Peyer's patch (tissue), 4 donors: ENCODE measurements at places on chromosomes 11 and 22. TPM values are rescaled to one million over a fixed set of nuclear protein-coding genes. Genes with fewer than 3 reads are reported as not detected.

Gene OR6A2
- total RNA-seq: not detected

Gene DDX10
- total RNA-seq: 14.5 TPM

Gene BTG4
- total RNA-seq: not detected

Gene PRRG4
- 9.2 TPM for total RNA-seq

Gene MOGAT2
- total RNA-seq: 430 TPM

Gene XBP1
- total RNA-seq: 287 TPM

DNA sequence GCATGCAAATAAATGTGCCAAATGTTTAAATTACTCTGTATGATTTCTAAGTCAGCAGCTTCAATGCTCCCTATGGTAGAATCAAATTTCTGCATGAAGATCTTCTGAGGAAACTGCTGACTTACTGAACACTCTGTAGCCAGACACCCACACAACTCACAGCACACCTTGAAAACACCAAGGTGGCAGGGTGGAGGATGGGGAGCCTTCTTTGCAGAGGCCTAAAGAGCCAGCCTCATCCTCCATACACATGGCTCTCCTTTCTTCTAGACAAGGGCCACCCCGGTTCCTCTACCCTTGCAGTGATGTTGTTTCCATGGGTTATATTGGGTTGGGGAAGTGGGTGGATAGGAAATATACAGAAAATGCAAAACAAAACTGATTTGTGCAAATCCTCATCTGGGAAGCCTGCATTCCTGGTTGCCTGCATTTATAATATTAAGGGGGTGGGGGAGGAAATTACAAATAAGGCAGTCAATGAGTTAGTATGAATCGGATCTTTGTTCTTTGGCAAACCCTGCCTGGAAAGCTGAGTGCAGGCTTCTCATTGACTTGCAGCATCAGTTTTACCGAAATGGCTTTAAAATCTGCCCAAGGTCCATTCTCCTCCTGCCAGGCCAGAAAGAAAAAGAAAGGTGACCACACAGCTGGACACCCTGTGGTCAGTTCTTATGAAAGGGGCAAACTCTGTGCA is 15.8 kb upstream of the ETS1 start:
- H3K4me3 ChIP-seq: no peak overlapping the region
- no peaks in the 10 kb centered on the region for H3K4me1 ChIP-seq
- no peaks in the 10 kb centered on the region for H3K27me3 ChIP-seq
- H3K36me3 ChIP-seq: no peaks in the 10 kb centered on the region
- DNase-seq: no peak
- H3K27ac ChIP-seq: no peak overlapping the region

GRCh38 chr22:38955250-38955905 is 2.0 kb upstream of the APOBEC3A start:
- H3K27ac ChIP-seq: no peak overlapping the region
- no peaks in the 10 kb centered on the region for H3K27me3 ChIP-seq
- H3K4me1 ChIP-seq: no peaks in the 10 kb centered on the region

GRCh38 chr11:19979519-19979845 is 180.8 kb downstream of the DBX1 start:
- H3K27ac ChIP-seq: no peak overlapping the region
- H3K4me1 ChIP-seq: no peaks in the 10 kb centered on the region
- H3K36me3 ChIP-seq: no peaks in the 10 kb centered on the region
- no peak for DNase-seq

- H3K27ac ChIP-seq: no peak overlapping the region
- no peak overlapping the region for H3K4me3 ChIP-seq
- DNase-seq: no peak
- H3K36me3 ChIP-seq: no peaks in the 10 kb centered on the region
- H3K4me1 ChIP-seq: no peaks in the 10 kb centered on the region
- H3K27me3 ChIP-seq: no peaks in the 10 kb centered on the region
These were observed 13.7 kb downstream of the BIRC2 start for GRCh38 chr11:102360681-102361080.

GRCh38 chr22:41876675-41877074 is 38.2 kb downstream of the SHISA8 start:
- H3K27ac ChIP-seq: no peak overlapping the region
- DNase-seq: no peak
- H3K27me3 ChIP-seq: no peaks in the 10 kb centered on the region
- H3K36me3 ChIP-seq: no peaks in the 10 kb centered on the region

DNA sequence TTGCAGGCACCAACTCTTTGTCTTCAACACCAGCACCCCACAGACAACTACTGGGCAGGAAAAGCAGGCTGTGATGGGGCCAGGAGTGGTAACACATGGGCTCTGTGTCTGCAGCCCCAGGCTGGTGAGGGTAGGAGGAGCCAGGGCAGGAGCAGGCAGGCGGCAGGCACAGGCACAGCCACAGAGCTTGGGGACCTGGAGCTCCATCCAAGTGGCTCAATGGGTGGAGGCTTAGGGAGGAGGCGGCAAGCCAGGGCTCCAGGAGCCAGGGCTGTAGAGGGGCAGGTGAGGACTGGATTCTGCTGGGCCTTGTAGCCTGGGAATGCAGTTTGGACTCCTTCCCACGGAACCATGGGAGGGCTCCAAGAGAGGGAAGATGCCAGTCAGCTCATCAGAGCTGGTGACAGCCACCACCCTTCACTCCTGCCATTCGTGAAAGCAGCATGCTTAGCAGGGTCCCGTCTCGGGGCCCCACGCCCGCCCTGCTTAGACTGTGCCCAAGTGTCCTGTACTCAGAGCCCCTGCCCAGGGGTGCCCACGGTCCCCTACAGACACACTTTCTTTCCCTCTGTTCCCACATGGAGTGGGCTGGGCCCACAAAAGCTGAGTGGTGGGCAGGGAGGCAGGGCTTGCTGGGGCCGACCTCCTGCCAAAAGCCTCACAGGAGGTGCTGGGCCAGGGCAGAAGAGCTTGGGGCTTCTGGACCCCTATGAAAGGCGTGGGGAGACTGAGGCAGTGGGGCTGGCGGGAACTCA is 12.4 kb downstream of the TTC38 start:
- DNase-seq: no peak
- H3K27ac ChIP-seq: peak overlapping the region; percentile 72
- no peaks in the 10 kb centered on the region for H3K36me3 ChIP-seq
- H3K4me1 ChIP-seq: peaks cover 5% of the 10 kb centered on the region
- no peak overlapping the region for H3K4me3 ChIP-seq
- no peaks in the 10 kb centered on the region for H3K27me3 ChIP-seq

DNA sequence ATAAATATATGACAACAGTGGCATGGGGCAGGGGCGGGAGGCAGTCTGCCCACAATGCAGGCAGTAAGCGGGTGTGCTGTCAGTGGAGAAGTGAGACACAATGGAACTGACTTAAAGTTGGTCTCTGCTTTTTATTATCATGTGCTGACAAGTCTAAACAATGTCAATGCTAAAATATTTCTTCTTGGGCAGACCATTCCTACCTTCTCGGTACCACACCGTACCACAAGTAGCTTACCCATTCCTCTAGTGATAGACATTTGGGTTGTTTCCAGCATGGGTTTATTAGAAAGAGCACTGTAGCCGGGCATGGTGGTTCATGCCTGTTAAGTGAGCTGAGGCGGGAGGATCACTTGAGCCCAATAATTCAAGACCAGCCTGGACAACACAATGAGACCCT is 2.6 kb upstream of the CHADL start:
- no peaks in the 10 kb centered on the region for H3K27me3 ChIP-seq
- no peak overlapping the region for H3K27ac ChIP-seq
- peaks cover under 1% of the 10 kb centered on the region for H3K4me1 ChIP-seq
- H3K4me3 ChIP-seq: no peak overlapping the region
- no peak for DNase-seq

DNA sequence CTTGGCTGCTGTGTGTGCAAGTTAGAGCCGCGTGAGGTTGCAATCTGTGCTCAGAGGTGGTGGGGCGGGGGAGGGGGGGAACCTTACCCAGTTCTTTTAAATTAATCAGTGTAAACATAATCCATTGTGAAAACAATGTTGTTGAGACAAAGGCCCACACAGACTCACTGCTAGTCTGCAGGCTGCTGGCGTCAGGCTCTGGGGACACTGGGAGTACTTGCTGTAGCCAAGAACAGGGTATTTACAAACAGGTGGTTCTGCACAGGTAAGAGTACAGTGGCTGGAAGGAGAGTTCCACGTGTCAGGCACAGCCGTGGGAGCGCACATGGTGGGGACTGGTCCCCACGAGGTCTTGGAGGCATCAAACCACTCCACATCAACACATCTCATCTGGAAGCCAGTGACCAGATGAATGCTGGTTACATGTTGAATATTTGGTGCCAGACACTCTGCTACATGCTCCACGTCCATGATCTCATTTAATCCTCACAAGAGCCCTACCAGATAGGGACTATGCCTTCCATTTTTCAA is 27.4 kb downstream of the SCUBE1 start:
- H3K4me3 ChIP-seq: no peak overlapping the region
- H3K27ac ChIP-seq: no peak overlapping the region
- no peaks in the 10 kb centered on the region for H3K27me3 ChIP-seq
- H3K4me1 ChIP-seq: no peaks in the 10 kb centered on the region
- DNase-seq: no peak
- H3K36me3 ChIP-seq: no peaks in the 10 kb centered on the region

DNA sequence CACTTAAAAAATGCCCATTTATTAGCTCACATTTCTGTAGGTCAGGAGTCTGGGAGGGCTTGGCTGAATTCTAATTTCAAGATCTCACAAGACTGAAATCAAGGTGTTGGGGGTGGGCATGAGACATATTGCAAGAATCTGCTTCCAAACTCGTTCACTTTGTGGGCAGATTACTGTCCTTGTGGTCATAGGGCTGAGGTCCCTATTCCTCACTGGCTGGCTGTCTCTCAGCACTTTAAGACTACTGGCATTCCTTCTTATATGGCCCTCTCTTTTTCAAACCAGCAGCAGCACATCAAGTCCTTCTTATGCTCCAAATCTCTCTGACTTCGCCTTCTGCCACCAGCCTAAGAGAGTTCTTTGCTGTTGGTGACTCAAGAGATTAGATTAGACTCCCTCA is 27.8 kb upstream of the MYOD1 start:
- H3K27ac ChIP-seq: no peak overlapping the region
- H3K27me3 ChIP-seq: no peaks in the 10 kb centered on the region
- no peaks in the 10 kb centered on the region for H3K4me1 ChIP-seq
- no peak overlapping the region for H3K4me3 ChIP-seq
- no peaks in the 10 kb centered on the region for H3K36me3 ChIP-seq
- DNase-seq: no peak

- no peak overlapping the region for H3K27ac ChIP-seq
- DNase-seq: no peak
- H3K4me3 ChIP-seq: no peak overlapping the region
- no peaks in the 10 kb centered on the region for H3K4me1 ChIP-seq
- no peaks in the 10 kb centered on the region for H3K36me3 ChIP-seq
These were observed 21.3 kb upstream of the MTNR1B start for GRCh38 chr11:92948116-92948515.

DNA sequence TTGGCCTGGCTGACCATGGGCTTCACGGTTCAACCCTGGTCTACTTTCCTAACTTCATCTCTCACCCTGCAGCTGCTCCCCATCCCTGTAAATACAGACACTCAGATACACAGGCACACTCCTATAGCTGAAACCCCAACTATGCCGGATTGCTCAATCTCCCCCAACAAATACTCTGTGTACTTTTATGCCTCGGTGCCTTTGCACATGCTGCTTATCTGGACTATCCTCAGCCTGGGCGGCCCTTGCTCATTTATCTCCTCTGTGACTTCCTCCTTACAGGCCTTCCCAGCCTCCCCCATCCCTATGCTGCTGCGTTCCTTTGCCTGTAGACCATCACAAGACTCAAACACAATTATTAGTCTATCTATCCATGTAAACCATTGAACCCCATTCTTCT is 76.6 kb downstream of the PKNOX2 start:
- H3K27ac ChIP-seq: no peak overlapping the region
- no peaks in the 10 kb centered on the region for H3K36me3 ChIP-seq
- DNase-seq: no peak
- no peaks in the 10 kb centered on the region for H3K27me3 ChIP-seq
- no peaks in the 10 kb centered on the region for H3K4me1 ChIP-seq

- no peak overlapping the region for H3K27ac ChIP-seq
- H3K4me1 ChIP-seq: no peaks in the 10 kb centered on the region
These were observed 18.3 kb downstream of the KMT5B start for GRCh38 chr11:68194675-68195294.

DNA sequence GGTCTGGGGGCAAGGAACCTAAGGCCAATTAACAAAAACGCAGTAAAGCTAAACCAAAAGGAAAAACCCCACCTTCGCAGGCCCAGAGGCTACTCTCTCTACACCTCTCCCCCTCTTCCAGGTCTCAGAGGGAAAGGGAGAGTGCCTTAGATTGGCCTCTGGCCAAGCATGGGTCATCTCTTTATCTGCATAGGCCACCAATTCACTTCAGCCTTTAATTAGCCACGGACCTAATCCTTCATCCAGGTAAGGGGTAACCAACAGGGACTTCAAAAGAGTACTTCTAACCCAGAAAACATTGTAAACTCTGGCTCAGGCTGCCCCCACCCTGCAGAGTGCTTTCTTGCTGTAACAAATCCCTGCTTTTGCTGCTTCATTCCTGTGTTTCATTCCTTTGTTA is 9.4 kb downstream of the VSTM5 start:
- H3K27me3 ChIP-seq: no peaks in the 10 kb centered on the region
- no peak overlapping the region for H3K4me3 ChIP-seq
- DNase-seq: no peak
- no peaks in the 10 kb centered on the region for H3K4me1 ChIP-seq

DNA sequence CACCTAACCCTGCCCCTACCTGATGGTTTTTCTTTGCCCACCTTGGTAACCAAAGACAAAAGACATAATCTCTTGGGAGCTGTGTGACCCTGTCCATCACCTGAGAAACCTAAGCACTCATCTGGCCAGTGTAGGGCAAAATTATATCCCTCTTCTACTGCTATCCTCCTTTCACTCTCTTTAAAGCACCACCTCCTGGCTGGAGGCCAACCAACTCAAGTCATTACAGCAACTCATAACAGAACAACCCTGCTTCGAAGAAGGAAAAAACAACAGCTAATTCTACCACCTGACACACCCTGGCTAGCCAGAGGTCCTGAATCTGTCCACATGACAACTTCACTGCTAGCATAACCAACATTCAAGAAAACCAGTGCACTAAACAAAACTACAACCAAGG is 45.5 kb downstream of the GAS2 start:
- H3K27me3 ChIP-seq: no peaks in the 10 kb centered on the region
- no peak overlapping the region for H3K27ac ChIP-seq
- H3K4me1 ChIP-seq: no peaks in the 10 kb centered on the region
- no peak for DNase-seq
- H3K4me3 ChIP-seq: no peak overlapping the region

DNA sequence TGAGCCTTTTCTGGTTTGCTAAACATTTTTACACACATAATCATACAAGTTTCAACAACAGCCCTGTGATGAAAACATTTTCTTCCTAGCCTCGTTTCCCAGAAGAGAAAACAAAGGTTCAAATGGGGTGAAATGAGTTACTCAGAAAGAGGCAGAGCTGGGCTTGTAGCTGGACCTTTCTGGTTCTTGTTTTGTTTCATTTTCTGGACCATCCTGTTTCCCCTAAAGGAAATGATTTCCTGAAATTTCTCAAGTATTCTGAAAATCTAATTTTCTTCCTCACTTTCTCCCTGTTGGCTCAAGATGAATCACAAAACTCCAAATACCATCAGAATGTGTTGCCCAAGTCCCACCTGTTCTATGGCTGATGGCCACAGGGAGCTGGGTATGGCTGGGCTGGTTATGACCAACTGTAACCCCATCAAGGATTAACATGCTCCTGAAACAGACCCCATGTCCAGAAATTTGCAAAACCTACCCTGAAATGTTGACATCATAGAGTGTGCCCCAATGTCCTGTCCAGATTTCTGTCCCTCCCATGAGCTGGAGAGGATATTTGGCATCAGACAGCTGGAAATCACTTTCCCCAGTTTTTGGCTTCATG is 6.7 kb upstream of the APOL4 start:
- no peak overlapping the region for H3K27ac ChIP-seq
- H3K4me1 ChIP-seq: no peaks in the 10 kb centered on the region
- no peaks in the 10 kb centered on the region for H3K27me3 ChIP-seq
- DNase-seq: no peak
- no peak overlapping the region for H3K4me3 ChIP-seq

GRCh38 chr11:34654483-34655334 is 33.8 kb downstream of the EHF start:
- H3K27ac ChIP-seq: peak overlapping the region; percentile 74
- H3K27me3 ChIP-seq: no peaks in the 10 kb centered on the region
- H3K36me3 ChIP-seq: no peaks in the 10 kb centered on the region
- no peak overlapping the region for H3K4me3 ChIP-seq
